T-helper 1 cell (primary cell): ENCODE measurements at places on chromosomes 16 and 17.

GRCh38 chr17:18031955-18032354 lies 7.0 kb downstream of the ATPAF2 start:
- DNase-seq: no peak

DNA sequence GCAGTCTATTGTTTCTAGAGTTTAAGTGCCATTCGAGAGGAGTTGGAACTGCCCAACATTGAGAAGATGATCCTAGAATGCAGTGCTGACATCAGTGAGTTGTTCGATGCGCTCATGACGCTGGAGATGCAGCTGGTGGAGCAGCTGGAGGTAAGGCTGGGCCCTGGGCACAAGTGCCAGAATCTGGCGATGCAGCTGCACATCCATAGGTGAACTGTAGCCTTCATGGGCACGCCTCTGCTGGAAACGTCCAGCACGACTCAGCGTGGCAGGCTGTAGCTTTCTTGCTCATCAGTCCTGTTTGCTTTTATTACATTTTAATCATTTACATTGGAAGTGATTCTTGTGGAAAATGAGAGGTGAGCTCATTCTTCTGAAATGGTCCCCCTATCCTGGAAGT lies 31.7 kb downstream of the DRC3 start:
- no peak for DNase-seq

- DNase-seq: no peak
Measured at GRCh38 chr16:24939738-24940137, 75.4 kb downstream of the ARHGAP17 start.

DNA sequence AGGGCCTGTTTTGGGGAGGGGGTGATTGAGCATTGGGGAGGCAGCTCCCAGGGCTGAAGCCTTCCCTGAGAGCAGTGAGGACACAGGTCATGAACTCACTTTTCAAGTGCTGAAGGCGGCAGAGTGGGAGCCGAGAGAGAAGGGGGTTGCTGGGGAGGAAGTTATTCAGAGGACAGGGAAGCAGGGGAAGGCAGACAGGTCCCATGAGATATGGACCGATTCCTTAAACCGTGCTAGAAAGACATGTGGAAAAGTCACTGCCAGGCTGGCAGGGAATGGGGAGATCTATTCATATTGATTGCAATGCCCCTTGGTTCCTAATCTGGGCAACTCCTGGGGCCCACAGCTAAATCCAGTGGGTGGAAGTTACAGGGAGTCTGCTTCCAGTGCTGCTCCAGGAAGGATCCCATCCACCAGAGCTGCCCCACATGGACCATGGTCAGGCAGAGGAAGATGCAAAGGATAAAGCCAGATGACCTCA lies 1.1 kb downstream of the CCL4 start:
- no peak for DNase-seq

DNA sequence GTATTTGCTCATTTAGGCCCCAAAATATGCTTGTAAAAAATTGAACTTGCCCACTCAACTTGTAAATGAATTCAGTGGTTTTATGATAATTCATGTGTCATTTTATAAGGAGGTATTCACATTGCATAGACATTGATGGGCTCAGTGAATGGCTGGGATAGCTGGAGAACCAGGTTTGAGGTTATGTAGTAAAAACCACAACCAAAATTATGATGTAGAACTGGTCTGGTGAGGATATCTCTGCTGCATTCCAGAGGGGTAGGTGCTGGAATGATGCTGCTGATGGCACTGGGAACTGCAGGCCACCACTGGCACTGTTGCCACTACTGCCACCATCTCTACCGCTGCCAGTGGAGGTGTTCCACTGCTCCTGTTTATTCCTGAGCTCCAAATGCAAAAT lies 21.5 kb upstream of the RABEP1 start:
- no peak for DNase-seq

DNA sequence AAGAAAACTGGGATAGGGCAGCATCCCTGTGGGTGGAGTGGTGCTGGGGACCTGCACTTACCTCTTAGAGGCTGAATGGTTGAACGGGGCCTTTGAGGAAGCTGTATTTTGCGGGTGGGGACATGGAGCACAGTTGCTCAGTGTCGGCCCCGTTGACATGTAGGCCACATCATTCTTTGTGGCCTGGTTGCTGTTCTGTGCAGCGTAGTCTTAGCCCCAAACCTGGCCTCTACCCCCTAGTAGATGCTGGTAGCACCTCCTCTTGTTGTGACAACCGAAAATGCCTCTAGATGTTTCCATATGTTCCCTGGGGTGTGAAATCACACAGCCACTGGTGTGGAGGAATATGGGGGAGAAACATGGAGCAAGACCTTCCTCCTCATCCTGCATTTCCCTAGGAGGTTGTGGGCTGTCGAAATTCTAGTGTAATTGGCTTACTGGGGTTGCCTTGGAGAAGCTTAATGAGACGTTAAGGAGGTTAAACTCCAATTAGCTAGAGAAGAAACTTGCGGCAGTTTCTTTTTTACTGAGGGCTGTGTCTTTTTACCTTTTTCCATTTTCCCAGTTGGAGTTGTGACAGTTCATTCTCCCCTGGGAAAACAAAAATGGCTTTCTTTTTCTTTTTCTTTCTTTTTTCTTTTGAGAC lies 9.4 kb downstream of the ABCC1 start:
- no peak for DNase-seq

DNA sequence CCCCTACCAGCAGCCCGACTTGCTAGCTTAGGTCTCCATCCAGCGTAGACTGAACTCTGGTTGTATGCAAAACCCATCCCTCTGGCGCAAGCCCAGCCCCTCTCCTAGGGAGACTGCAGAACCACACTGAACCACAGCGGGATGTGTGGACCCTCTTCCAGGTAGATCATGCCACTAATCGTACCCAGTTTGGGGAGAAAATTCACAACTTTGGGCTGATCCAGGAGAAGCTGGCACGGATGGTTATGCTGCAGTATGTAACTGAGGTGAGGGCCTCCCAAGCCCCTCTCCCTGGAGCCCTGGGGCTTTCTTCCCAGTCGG lies 3.2 kb downstream of the ACADVL start:
- no peak for DNase-seq

GRCh38 chr17:50887705-50888245 lies 21.6 kb upstream of the TOB1 start:
- no peak for DNase-seq

DNA sequence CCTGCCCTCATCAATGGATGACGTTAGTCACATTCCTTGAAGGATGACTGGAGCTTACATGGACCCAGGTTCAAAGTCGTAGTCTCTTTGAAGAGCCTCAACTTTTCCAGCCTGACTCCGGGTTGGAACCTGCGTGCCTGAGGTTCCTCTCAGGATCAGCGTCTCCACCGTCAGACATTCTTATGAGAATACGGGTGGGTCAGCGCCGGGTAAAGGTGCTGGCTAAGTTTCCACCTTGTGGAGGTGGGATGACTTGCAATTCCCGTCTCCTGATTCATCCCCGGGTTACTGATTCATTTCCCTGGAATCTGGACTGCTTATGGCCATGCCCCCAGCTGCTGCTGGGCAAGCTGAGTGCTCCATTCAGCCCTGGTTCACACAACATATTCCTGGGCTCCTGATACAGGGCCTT lies 38.9 kb upstream of the CMIP start:
- DNase-seq: no peak

DNA sequence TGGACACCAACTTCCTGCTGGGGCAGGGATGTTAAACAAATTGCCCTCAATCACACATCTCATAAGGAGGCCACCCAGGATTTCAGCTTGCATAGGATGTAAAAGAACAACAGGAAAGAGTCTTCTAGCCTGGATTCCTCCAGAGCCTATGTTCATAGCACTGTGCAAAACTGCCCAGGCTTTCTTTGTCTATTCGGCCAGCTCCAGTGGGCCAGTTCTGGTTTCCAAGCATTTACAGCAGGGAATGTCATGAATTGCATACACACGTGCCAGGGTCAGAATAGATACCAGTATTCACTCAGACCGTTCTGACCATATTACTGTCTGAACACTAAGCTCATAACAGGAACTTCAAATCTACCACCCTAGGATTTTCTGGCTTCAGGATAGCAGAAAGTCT lies 273.2 kb downstream of the CDH8 start:
- DNase-seq: no peak

DNA sequence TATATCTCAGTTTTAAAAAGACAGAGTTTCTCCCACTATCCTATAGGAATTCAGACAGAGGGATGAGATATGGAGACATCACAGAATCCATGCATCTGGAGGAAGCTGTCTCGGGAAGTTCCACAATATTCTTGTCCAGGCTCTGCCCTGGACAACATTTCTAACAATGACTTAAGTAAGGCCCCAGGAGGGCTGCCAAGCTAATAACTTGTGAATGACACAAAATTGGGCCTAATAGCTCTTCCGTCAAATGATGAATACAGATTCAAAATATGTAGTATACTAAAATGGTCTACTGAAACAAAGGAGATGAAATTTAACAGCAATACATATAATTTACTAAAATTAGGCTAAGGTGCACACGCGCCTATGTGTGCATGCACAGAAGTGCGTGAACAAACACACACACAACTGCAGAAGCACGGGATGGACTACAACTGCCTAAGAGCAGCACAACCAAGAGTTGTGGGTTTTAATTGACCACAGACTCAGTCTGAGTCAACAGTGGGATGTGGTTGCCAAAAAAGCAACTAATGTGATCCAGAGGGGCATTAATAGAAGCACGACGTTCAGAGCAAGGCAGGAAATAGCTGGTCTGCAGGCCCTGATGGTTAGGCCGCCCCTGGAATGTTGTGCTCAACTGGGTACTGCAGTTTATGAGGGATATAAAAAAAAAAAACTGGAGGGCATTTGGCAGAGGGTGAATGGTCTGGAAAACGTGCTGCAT lies 26.3 kb upstream of the HS3ST2 start:
- peak; percentile 20 for DNase-seq

- DNase-seq: no peak
Measured at GRCh38 chr16:12059216-12059769, 82.8 kb downstream of the SNX29 start.

GRCh38 chr17:75614006-75614405 lies 19.2 kb upstream of the SMIM5 start:
- DNase-seq: no peak

- DNase-seq: no peak
Measured at GRCh38 chr17:17504341-17505140, 8.3 kb upstream of the RASD1 start.

GRCh38 chr16:58012481-58012880 lies 11.3 kb downstream of the USB1 start:
- DNase-seq: no peak

GRCh38 chr17:67378454-67379250 lies 1.6 kb downstream of the PITPNC1 start:
- peak; percentile 70 for DNase-seq

- no peak for DNase-seq
Measured at GRCh38 chr16:1014771-1015495, 33.4 kb downstream of the SOX8 start.

- DNase-seq: no peak
Measured at GRCh38 chr16:30874244-30874820, 19.5 kb downstream of the BCL7C start.

DNA sequence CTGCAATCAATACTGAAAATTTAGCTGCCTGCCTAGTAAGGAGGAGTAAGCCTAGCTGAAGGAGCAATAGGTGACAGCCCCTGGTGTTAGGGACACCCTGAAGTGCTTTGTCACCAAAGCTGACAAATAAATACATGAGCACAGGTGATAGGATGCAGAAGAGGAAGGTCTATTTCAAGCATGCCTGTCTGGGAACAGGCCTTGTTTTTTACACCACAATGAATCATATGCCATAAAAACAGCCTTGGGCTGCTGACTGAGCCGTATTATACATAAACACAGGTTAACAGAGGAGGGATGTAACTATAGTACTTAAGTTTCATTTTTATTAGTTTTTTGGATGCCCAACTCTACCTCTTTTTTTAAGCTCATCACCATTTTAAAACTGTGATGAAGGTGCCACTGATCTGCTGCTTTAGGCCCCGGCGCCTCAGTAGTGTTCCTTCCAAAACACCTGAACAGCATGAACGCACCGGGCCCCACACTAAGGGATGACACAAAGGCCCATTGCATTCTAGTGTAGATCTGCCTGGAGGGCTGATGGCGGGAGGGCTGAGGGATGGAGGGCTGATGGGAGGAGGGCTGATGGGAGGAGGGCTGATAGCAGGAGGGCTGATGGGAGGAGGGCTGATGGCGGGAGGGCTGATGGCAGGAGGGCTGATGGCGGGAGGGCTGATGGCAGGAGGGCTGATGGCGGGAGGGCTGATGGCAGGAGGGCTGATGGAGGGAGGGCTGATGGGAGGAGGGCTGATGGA lies 150.3 kb downstream of the AATF start:
- no peak for DNase-seq

- DNase-seq: no peak
Measured at GRCh38 chr17:51032850-51033249, 87.8 kb downstream of the SPAG9 start.

DNA sequence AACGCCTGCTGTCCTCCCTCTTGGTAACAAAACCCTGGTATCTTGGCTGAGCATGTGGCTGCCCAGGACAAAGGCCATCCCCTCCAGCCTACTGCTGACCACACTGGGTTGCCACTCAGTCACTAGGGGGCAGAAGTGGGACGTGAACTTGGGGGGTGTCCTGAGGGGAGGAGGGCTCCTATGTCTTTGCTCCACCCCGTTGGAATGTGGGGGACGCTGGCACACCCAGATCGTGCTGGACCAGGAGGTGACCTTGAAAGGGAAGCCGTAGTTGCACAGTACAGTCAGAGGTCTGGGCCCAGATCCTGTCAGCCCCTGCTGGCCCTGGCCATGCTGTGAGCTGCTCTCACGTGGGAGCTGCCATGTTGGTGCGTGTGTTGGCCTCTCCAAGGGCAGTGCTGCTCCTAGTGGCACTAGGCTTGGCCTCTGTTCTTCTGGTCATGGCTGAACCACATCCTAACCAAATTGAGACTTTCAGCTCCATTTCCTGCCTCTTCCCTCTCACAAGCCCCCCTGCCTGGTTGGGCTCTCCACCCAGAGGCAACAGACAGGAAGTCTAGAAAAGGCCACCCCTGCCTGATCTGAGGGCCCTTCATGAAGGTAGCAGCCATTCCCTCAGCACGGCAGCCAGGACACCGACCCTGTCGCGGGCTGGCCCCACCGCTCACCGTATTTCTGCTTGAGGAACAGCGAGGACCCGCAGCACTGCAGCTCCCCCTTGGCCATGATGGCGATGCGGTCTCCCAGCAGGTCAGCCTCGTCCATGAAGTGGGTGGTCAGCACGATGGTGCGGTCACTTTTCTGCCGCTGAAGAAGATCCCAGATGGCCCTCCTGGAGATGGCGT lies 29.0 kb upstream of the RNPS1 start:
- no peak for DNase-seq
